LHCN-M2 (cell line): ENCODE measurements at places on chromosomes 11 and 22. TPM values are rescaled to one million over a fixed set of nuclear protein-coding genes. Genes with fewer than 3 reads are reported as not detected.
A peak's percentile ranks its signal among the peaks of the same experiment; 100 is the strongest.

DNA sequence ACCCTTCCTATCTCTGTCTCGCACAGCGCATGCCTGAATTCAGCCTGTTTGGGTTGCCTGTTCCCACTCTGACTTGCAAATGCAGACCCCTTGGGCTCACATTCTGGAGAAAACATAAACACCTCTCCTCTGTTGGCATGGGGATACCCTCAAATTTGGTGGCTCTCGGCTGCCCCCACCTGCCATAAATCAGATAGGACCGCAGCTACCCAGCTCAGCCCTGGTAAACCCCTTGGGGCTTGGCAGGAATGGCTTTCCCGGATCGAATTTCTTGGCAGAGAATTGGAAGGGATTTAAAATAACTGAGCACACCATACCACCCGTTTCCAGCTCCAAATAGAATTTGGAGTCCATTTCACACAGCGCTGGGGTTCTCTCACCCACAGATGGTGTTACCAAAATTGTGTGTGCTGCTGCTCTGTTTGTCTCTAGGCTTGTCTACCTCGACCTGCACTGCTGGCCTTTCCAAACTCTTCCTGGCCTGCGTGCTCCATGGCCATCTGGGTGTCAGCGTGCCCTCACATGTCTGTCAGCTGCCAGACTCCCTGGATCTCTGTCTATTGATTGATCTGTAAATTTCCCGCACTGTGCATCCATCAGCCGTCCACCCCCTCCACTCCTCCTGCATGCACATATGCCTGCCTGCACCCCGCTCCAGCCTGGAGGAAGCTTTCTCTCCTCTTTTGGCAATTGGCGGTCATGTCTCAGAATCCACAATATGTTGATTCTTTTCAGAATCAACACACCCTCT is 134.0 kb downstream of the NTM start:
- DNase-seq: peak; percentile 35

GRCh38 chr11:99814738-99815137 is 794.0 kb downstream of the CNTN5 start:
- no peak for DNase-seq

DNA sequence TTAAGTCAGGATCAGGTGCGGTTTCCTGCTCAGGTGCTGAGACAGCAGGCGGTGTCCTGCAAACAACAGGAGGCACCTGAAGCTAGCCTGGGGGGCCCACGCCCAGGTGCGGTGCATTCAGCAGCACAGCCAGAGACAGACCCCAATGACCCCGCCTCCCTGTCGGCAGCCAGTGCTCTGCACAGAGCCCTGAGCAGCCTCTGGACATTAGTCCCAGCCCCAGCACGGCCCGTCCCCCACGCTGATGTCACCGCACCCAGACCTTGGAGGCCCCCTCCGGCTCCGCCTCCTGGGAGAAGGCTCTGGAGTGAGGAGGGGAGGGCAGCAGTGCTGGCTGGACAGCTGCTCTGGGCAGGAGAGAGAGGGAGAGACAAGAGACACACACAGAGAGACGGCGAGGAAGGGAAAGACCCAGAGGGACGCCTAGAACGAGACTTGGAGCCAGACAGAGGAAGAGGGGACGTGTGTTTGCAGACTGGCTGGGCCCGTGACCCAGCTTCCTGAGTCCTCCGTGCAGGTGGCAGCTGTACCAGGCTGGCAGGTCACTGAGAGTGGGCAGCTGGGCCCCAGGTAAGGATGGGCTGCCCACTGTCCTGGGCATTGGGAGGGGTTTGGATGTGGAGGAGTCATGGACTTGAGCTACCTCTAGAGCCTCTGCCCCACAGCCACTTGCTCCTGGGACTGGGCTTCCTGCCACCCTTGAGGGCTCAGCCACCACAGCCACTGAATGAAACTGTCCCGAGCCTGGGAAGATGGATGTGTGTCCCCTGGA is at the start of gene MYO7A:
Gene MYO7A (plus strand): TSS at position 327 of the 772 bp plus-strand sequence. CDS start 2,389 bp downstream, outside the sequence.
- DNase-seq: peak; percentile 71

GRCh38 chr11:116849486-116849885 is 12.1 kb upstream of the APOA1 start:
- no peak for DNase-seq

- no peak for DNase-seq
Measured at GRCh38 chr11:11347592-11347991, 5.5 kb downstream of the CSNK2A3 start.

GRCh38 chr11:3735827-3736226 is 61.5 kb downstream of the NUP98 start:
- peak; percentile 46 for DNase-seq

GRCh38 chr22:30717331-30717921 is 22.8 kb downstream of the OSBP2 start:
- peak; percentile 98 for DNase-seq

- no peak for DNase-seq
Measured at GRCh38 chr22:46460857-46461256, 76.6 kb downstream of the CELSR1 start.

OR51G1 gene
- total RNA-seq: not detected in 2 replicates

DNA sequence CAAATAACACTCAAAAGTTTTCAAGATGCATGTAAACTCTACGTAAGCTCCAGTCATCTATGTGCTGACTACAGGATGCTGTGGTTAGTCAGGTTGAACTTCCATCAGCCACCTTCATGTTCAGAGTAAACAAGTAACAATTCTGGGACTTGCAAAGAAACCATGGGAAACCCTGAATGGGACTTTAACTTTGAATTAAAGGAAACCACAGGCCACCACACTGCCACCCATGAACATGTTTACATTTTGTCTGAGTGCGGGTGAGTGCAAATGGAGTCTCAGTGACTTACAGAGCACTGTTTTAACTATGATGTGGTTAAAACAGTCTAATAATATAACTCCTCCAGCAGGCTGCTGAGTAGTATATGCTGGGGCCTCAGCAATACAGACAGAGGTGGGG is 12.9 kb upstream of the SYTL2 start:
- DNase-seq: no peak

GRCh38 chr22:26756675-26757293 is 99.4 kb downstream of the MIAT start:
- peak; percentile 9 for DNase-seq

DNA sequence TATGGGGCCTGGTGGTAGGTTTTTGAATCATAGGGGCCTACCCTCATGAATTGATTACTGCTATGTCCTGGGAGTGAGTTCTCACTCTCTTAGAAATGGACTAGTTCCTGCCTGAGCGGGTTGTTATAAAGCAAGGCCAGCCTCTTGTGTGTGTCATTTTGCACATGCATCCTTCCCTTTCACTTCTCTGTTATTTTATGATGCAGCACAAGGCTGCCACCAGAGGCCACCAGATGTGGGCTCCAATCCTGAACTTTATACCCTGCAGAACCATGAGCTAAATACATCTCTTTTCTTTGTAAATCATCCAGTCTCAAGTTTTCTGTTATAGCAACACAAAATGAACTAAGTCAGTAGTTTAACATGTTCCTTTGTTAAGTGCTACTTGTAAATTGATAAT is 251.4 kb downstream of the BLID start:
- no peak for DNase-seq

SOX6 gene
- under 0.01 TPM in 1 of 2 replicates, not detected in the other for total RNA-seq

P2RY2 gene
- total RNA-seq: not detected in 2 replicates

GRCh38 chr11:123253911-123254310 is 58.9 kb upstream of the CLMP start:
- DNase-seq: peak; percentile 51

DNA sequence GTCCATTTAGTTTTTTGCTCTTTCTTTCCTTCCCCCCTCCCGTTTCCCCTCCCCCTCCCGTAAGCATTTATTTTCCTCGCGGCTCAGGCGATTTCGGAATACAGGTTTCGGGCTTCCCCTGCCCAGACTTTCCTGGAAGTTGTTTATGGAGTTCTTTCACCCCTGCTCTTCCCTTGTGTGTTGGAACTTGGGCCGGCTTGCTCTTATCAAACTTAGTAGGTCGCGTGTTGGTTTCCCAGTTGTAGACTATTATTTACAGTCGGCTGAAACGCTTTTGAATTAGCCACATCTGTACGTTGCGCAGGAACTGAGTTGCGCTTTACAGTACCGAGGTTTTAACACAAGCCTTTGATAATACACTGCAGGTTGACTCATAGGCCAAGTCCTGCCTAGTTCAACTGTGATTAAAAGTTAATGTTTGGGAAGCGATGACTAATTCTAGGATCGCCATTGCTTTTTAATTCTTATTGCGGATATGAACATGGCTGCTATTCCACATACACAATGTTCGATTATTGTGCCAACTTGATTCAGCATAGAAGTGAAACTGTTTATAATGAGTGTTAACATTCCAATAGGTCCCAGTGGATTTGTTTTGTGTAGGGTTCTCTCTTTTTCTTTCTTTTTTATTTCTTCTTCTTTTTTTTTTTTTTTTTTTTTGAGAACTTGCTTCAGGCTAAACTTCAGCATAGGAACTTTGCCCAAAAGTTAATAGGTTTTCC is 1.7 kb downstream of the YAP1 start:
- DNase-seq: peak; percentile 89

BRSK2 gene
- 0.34 TPM in 1 of 2 replicates, not detected in the other for total RNA-seq

SEPTIN5 gene
- total RNA-seq: 33.2 and 44.8 TPM in 2 replicates

DNA sequence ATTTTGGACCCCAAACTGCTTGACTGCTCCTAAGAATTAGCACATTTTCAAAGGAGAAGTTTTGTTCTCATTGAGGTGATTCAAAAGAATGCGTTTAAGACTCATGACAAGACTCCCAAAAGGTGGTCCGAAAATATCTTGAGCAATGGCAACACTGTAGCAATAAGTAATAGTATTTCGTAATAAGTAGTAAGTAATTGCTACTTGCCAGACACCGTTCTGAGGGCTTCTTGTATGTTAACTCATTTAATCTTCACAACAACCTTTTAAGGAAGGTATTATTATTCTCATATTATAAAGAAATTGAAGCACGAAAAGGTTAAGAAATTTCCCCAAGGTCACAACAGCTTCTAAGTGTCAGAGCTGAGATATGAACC is 184.0 kb upstream of the SORL1-AS1 start:
- DNase-seq: no peak

GRCh38 chr11:72793076-72793424 is 797 bp downstream of the STARD10 start:
- no peak for DNase-seq

- peak; percentile 62 for DNase-seq
Measured at GRCh38 chr11:27296497-27296896, 66.5 kb downstream of the CCDC34 start.

- DNase-seq: no peak
Measured at GRCh38 chr22:49838771-49839717, 11.4 kb upstream of the BRD1 start.

- no peak for DNase-seq
Measured at GRCh38 chr11:128961645-128962044, 19.0 kb upstream of the TP53AIP1 start.

DNA sequence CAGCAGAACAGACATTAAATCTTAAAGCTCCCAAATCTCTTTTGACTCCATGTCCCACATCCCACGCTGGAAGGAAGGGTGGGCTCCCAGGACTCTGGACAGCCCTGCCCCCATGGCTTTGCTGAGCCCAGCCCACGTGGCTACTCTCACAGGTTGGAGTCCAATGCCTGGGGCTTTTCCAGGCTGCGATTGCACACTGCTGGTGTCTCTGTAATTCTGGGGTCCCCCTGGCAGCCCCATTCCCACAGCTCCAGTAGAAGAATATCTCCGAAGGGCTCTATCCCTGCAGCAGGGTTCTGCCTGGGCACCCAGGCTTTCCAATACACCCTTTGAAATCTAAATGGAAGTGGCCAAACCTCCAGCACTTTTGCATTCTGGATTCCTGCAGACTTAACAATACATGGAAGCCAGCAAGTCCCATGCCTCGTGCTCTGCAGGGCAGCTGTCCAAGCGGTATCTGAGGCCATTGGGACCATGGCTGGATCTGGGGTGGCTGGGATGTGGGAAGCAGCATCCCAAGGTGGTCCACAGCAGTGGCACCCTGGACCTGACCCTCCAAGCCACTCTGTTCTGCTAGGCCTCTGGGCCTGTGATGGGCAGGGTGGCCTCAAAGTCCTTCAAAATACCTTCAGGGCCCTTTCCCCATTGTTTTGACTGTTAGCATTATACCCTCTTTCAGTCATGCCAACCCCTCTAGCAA is 47.9 kb upstream of the TH start:
- no peak for DNase-seq

GRCh38 chr11:115153135-115153534 is 351.1 kb downstream of the CADM1 start:
- peak; percentile 1 for DNase-seq

GRCh38 chr11:79510960-79511359 is 70.1 kb upstream of the TENM4 start:
- no peak for DNase-seq

- no peak for DNase-seq
Measured at GRCh38 chr22:45891021-45891421, 85.9 kb downstream of the WNT7B start.

APOBEC3F gene
- total RNA-seq: 0.38 and 3.8 TPM in 2 replicates

- DNase-seq: no peak
Measured at GRCh38 chr11:105632316-105632715, 22.4 kb downstream of the GRIA4 start.

OR5P2 gene
- total RNA-seq: not detected in 2 replicates

ADM2 gene
- not detected in 2 replicates for total RNA-seq

GRCh38 chr11:2997406-2997805 is 5.3 kb upstream of the NAP1L4 start:
- DNase-seq: no peak

DNA sequence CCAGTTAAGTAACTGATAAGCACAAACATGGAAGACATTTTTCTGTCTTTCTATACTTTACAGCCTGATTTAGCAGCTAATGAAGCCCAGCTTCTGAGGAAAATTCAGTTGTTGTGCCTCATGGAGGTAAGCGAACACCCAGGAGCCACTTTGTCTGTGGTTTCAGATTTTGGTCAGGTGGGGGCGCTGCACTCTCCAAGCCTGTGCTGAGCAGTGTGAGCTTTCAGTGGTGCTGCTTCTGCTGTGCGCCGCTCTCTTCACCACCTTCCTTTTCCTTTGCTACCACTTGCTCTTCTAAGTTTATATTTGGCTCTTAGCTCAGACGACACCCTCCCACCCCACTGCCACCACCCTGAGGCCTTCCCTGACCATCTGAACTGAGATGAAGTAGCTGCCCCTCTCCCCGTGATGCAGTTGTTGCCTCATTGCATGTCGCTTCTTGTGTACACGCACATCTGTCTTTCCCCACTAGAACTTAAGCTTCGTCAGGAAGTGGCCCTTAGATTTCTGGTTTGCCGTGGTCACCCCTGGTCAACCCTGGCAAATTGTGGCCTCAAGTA is 14.0 kb downstream of the PSMD13 start:
- DNase-seq: peak; percentile 40

LSP1 gene
- 311 and 321 TPM in 2 replicates for total RNA-seq

HTR3B gene
- not detected in 2 replicates for total RNA-seq
